Vagina (tissue), 2 donors: ENCODE measurements at places on chromosomes 2 and 18. TPM values are rescaled to one million over a fixed set of nuclear protein-coding genes. Genes with fewer than 3 reads are reported as not detected.

DNA sequence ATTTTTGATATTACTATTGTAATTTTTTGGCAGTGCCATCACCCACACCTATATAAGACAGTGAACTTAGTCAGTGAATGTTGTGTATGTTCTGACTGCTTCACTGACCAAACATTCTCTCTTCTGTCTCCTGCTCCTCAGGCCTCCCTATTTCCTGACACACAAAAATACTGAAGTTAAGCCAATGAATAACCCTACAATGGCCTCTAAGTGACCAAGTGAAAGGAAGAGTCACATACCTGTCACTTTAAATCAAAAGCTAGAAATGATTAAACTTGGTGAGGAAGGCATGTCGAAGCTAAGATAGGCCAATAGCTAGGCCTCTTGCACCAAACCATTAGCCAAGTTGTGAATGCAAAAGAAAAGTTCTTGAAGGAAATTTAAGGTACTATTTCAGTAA lies 151.9 kb downstream of the RND3 start:
- H3K27ac ChIP-seq = no peak overlapping the region
- no peaks in the 10 kb centered on the region for H3K27me3 ChIP-seq
- DNase-seq = no peak
- no peaks in the 10 kb centered on the region for H3K36me3 ChIP-seq

The TIA1 gene
- total RNA-seq = 79.8 TPM

The EVX2 gene
- 0.98 TPM for total RNA-seq

- no peaks in the 10 kb centered on the region for H3K27me3 ChIP-seq
- no peaks in the 10 kb centered on the region for H3K36me3 ChIP-seq
- no peak overlapping the region for H3K27ac ChIP-seq
These were observed 39.1 kb downstream of the KLHL29 start for GRCh38 chr2:23423873-23424680.

DNA sequence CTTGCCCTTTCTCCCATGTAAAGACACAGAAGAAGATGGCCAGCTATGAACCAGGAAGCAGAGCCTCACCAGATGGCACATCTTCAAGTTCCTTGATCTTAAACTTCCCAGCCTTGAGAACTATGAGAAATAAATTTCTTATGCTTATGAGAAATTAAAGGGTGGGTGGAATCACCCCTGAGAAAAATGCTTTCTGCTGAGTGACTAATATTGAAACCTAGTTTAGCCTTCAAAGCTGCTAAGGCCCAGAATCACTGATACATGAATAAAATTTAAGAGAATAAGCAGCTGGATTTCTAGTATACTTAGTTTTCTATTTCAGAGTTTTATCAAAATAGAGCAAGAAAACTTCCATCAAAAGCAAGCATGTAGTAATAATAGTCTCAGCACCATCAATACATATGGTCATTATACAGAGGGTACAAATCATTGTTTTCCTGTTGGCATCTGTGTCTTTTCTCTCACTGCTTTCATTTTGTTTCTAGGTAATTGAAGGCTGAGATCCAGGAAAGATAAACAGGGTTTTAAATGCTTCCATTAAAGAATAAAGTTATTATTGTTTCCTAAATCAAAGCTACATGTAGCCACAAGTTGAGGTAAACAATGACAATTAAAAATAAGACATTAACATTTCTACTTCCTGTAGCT lies 53.3 kb upstream of the COL5A2 start:
- H3K4me1 ChIP-seq = no peaks in the 10 kb centered on the region
- no peak overlapping the region for H3K27ac ChIP-seq
- H3K4me3 ChIP-seq = no peak overlapping the region
- H3K27me3 ChIP-seq = no peaks in the 10 kb centered on the region
- no peaks in the 10 kb centered on the region for H3K36me3 ChIP-seq

DNA sequence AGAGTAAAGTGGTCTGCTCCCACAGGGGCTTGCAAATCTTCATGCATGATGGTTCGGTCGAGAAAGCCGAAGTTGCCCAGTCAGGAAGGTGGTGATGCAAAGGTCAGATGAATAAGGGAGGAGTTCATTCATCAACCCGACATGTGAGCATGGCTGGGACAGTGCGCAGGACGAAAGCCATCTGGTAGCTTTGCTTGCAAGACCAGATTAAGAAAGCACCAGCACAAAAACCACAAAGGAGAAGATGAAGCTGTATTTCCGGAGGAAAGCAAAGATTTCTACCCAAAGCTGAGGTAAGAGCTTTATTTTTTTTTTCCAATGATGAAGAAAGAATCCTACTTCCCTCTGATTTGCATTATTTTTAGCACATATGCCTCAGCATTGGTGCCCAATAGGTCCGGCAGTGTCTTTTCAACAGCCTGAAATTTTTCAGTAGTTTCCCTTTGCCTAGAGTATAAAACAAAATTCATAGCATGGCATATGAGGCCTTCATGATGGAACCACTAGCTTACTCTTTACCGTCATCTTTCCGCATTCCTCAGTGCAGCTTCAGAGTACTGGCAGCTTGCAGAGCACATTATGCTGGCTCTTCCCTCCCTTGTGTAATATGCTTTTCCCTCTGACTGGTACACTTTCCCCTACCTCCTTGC lies 112.0 kb upstream of the THOC1 start:
- DNase-seq = no peak
- no peak overlapping the region for H3K27ac ChIP-seq
- H3K4me1 ChIP-seq = no peaks in the 10 kb centered on the region

The MSTN gene
- total RNA-seq = 0.74 TPM

DNA sequence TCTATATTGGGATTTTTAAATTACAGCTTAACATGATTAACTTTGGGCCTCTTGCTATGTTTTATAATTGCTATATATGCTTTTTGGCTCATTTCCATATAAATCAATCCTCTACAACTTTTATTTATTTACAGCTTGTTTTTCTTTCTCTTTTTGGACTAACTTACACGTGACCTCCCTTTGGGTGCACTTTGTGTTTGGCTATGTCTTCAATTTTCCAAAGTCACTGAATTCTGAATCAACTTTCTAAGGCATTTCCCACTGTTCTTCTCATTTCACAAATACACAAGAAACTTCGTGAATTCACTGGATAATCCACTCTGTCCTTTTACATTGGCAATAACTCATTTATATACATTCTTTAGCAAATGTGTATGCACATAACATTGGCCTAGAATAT lies 5.4 kb upstream of the CPS1 start:
- no peak overlapping the region for H3K4me3 ChIP-seq
- H3K4me1 ChIP-seq = no peaks in the 10 kb centered on the region
- DNase-seq = no peak
- no peaks in the 10 kb centered on the region for H3K36me3 ChIP-seq

DNA sequence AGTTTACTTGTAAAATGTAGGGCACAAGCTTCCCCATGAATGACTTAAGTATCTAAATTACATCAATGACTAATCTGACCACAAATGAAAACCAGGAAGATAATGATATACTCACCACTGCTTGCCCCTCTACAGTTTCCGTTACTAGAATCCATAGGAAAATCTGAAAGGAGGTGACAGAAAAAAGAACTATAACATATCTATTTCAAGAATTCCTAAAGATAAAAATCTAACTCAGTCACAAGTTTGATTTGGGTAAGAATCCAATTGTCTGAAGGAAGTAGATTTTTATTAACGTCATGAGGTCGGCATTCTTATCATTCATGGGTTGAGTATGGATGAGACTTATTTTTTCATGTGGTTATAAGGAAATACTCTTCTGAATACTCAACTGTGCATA lies 7.8 kb downstream of the FRZB start:
- no peak for DNase-seq
- no peaks in the 10 kb centered on the region for H3K36me3 ChIP-seq
- H3K27ac ChIP-seq = no peak overlapping the region
- no peaks in the 10 kb centered on the region for H3K27me3 ChIP-seq
- H3K4me3 ChIP-seq = no peak overlapping the region

DNA sequence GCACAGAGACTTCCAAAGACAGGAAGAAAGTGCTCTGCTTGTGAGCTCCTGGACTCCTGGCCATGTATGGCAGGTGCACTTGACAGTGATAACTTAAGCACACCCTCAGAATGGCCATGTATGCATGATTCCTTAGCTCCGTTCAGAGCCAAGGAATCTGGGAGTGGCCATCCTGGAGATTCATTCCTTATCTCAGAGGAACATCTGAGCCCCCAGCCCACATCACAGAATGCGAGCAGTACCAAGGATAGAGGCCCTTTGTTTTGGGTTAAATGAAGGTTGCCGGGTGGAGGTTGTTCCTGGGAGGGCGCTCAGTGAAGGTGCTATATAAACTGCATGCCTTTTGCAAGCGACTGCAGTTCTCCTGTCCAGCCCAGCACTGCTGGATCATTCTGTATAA lies 26.9 kb downstream of the DIPK1C start:
- no peak for DNase-seq
- H3K27me3 ChIP-seq = no peaks in the 10 kb centered on the region
- no peaks in the 10 kb centered on the region for H3K36me3 ChIP-seq

DNA sequence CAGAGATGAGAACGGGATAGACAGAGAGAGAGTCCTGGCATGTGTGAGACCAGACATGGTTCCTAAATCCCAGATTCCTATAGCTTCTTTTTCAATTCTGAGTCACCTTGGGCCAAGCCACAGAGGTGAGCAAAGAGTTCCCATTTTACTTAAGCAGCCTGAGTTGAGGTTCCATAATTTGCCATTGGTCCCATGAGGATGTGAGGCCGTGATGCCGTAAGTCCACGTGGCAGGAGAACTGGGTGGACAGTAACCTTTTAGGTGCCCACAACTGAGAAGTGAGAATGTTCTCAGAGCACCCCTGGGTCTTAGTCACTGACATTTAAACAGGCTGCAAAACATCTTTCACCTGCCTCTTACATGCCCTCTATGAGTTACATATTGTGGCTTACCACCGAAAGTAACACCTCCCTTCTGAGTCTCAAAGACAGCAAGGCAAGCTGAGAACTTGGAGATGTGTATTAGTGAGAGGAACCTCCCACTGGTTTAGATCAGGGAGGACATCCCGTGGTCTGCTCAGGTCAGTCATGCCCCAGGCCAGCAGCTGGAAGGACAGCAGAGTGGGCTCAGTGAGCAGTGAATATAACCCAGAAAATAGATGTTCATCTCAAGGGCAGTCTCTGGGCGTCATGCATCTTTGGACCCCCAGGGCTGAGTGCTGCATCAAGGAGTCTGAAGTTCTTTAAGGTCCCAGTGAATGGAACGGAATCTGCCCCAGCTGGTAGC lies 127.9 kb upstream of the LGALSL start:
- H3K27me3 ChIP-seq = no peaks in the 10 kb centered on the region
- no peak overlapping the region for H3K27ac ChIP-seq
- H3K36me3 ChIP-seq = no peaks in the 10 kb centered on the region
- H3K4me1 ChIP-seq = peaks cover 33% of the 10 kb centered on the region
- H3K4me3 ChIP-seq = no peak overlapping the region
- peak; percentile 83 for DNase-seq

The ST3GAL5 gene
- 16.2 TPM for total RNA-seq

DNA sequence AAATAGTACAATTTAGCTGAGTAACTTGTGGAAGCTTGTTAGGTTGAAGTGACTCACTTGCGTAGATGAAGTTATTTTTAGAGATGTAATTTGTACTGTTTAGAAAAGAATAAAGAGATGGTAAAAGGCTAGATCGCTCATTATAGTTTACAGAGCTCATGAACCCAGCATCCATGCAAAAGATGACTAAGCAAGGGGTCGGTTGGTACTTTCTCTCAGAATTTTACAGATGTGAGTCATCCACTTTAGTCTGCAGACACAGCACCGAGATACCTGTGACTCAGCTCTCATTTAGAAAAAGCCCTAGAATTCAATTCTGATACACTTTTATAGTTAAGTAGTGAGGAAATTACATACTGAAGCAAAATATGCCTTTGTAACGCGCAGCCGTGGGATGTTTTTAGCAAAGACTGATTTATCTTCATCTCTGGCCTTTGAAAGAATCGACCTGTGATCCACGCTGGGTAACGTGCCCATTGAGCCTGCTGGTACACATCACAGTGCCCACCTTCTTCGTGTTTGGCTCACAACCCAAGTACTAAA lies 116.5 kb upstream of the FOSL2 start:
- no peaks in the 10 kb centered on the region for H3K27me3 ChIP-seq
- H3K36me3 ChIP-seq = no peaks in the 10 kb centered on the region
- peak overlapping the region; percentile 70 for H3K27ac ChIP-seq
- no peak for DNase-seq
- no peak overlapping the region for H3K4me3 ChIP-seq

- H3K4me3 ChIP-seq = no peak overlapping the region
- H3K36me3 ChIP-seq = no peaks in the 10 kb centered on the region
- peaks cover 59% of the 10 kb centered on the region for H3K4me1 ChIP-seq
These were observed 73.8 kb downstream of the ZEB2 start for GRCh38 chr2:144446136-144446535.

The CROCC2 gene
- 0.49 TPM for total RNA-seq

- H3K4me1 ChIP-seq = no peaks in the 10 kb centered on the region
- H3K27me3 ChIP-seq = no peaks in the 10 kb centered on the region
- H3K4me3 ChIP-seq = no peak overlapping the region
- peak; percentile 100 for DNase-seq
These were observed 131.5 kb downstream of the ATP9B start for GRCh38 chr18:79200546-79201268.

DNA sequence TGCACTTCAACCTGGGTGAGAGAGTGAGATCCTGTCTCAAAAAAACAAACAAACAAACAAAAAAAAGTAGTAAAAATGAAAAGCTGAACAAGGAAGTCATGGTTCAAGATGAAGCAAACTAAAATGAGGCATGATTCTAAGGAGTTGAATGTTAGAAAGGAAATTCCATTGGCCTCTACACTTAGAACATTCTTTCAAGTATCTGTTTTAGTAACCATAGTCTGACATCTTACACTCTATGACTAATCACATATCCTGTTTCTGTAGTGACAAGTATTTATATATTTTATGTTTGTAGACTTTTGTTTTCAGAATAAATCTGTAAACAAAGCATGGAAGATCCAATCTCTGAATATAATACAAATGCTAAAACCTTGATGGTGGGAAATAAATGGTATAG lies 164.1 kb downstream of the KIAA1328 start:
- no peaks in the 10 kb centered on the region for H3K36me3 ChIP-seq
- no peak overlapping the region for H3K27ac ChIP-seq
- H3K27me3 ChIP-seq = no peaks in the 10 kb centered on the region
- H3K4me1 ChIP-seq = no peaks in the 10 kb centered on the region

The CACNB4 gene
- 4.9 TPM for total RNA-seq

DNA sequence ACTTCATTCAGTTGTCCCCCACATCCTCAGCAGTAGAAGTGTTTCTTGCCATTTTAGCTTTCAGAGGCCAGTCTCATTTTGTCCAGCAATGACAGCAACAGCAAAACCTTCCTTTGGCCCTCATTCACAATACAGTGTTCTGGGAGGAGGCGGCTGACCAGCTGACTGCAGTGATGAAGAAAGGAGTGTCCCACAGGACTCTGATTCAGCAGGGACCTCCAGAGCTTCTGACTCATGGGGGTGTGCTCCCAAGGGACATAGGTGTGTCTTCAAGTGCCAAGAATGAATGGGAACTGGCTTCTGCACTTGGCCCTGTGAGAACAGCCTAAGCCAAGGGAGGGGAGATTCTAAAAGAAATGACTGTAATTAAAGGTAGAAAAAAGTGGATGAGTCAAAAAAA lies 147.0 kb upstream of the PELI1 start:
- no peaks in the 10 kb centered on the region for H3K36me3 ChIP-seq
- H3K4me3 ChIP-seq = no peak overlapping the region
- DNase-seq = no peak
- H3K4me1 ChIP-seq = peaks cover 20% of the 10 kb centered on the region
- H3K27ac ChIP-seq = no peak overlapping the region
